ENCODE measurements at places on chromosomes 4 and X.

DNA sequence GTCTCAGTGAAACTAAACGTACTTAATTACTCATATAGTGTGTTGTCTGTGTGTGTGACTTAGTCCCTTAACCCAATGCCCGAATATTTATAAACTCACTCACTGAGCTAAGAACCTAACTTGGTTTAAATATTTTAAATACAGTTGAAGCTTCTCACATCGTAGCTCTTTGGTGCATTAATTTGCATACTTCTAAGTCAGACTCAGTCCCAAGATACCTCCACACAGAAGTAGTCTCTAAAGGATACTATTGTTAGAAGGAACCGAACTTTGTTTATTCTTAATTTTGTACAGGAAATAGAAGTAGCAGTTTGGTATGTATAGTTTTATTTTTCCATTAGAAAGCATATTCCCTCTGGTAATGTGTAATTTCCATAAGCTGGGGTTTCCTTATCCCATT, 54.0 kb upstream of the NKAP start:
- DNase-seq: no peak

- DNase-seq: no peak
These were observed 100.5 kb upstream of the PCDH7 start for GRCh38 chr4:30619679-30620078.

GRCh38 chr4:111046811-111047210, 423.9 kb upstream of the PITX2 start:
- no peak for DNase-seq

DNA sequence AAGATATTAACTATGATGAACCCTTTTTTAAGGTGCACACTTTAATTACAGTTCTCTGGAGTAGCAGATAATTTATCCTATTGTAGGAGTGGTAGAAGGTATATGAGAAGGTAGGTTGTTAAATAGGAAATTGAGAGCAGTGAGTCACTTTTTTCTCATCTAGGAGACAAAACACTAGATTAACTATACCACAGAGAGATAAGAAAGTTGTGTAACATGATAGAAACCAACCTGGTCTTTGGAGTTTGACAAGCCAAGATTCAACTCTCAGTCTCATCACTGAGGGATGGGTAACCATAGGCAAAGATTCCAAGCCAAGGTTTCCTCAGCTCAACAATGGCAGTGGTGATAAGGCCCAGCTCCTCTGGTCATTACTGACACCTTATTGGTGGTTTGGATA, 104.0 kb downstream of the MAD2L1 start:
- DNase-seq: no peak

DNA sequence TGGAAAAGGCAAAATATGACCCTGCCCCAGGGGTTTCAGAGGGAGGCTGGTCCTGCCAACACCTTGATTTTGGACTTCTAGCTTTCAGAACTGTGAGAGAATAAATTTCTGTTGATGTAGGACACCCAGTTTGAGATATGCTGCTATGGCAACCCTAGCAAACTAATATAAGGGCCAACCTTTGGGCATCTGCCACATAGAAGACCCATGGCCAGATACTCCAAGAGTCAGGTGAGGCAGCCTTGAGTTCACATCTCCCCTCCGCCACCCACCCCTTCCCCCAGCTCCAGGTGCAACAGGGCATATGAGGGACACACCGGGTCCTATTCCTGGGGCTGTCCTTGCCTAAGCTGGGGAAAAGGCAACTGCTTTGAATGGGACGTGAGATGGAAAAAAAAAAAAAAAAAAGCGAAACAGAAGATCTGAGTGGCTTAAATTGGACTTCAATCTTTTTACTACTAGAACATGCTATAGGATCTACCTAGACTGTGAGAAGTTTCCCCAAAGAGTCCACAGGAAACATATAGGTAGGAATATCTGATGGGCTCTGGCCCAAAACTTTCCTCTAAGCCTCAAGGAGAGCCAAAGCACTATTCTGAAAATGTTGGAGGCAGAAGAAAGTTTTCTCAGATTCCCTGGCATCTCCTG, 56.5 kb upstream of the PROM1 start:
- DNase-seq: no peak

Measured in NCI-H2171 treated with DMSO at 0.1 percent for 48 hours (cell line).